ENCODE measurements at places on chromosomes 2 and 18.

DNA sequence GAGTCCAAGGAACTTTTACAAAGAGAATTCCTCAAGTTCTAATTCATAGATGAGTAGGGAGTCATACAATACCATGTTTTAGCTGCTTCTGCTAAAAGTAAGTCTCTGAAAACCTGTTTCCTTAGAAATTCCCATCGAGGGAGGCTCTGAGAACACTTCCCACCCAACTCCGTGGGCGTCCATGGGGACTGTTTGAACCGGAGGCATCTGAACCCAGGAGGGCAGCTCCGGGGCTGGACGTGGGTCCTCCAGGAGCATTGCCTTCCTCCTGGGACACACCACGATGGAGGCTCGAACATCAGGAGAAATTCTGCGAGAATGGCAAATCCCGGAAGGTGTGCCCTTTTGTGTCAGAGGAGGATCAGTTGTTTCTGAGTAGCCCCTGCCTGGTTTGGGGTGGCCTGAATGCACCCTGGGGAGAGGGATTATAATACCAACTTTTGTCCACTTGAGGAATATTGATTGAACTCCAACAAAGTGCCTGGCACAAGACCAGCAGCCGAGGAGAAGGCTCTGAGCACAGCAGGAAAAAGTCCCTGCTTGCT, 327.5 kb upstream of the SALL3 start:
- DNase-seq: no peak

DNA sequence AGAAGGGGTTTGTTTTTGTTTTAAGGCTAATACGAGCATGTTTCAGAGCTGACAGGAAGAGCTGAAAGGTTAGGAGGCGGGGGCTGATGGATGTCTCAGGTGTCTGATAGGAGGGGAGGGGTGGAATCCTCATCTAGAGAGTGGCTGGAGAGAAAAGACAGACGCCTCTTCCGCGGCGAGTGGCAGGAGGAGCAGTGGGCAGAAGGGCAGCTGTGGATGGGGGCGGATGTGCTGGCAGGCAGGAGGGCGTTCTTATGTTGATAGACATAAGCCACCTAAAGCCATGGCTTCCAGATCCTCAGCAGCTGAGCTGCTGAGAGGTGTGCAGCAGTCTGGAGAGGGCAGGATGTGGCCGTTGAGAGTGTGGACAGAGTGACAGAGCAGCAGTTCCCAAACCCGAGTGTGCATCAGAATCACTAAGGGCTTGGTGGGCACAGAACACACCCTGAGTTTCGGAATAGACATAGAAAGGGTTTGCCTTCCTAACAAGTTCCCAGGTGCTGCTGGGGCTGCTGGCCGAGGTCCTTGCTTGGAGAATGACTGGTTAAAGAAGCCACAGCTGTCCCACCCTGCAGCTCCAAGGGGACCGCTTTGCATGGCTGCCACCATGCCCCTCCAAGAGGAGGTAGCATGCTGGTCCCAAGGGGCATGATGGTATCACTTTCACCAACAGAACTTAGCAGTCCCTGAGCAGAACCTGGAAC, 3.0 kb upstream of the ITM2C start:
- no peak for DNase-seq

GRCh38 chr2:17059458-17059857, 393.8 kb upstream of the CYRIA start:
- DNase-seq: no peak

DNA sequence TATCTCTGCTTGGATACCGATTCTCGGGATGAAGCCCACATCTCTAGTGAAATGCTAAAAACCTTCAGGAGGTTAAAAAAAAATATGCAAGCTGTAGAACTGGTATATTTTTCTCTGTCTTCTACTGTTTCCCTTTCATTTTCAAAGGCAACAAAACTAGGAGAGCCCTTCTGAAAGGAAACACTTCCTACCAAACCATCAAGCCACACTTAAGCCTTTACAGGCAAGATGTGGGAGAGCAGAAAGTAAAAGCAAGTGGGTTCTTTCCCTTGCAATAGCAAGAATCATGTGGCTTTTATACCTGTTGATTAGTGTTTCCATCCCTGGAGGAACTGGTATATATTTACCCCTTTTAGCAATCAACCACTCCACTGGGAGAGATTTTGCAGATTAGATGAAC, 147.9 kb upstream of the ACAA2 start:
- no peak for DNase-seq

DNA sequence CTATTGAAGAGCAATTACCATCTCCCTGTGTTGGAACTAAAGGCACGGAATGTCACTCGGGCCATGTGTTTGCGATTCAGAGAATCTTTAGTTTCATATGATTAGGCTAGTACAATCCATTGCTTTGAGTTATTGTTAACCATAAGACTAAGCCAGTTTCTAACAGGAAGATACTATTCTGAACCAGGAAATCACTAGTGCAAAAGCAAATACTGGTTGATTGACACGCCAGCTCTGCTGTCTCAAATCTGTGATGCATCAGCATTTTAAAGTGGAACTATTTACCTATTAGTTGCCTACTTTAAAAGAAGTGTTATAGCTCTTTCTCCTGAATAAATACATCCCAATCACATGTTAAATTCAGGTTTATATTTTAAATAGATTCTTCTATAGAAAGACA, 61.9 kb downstream of the AFTPH start:
- no peak for DNase-seq

- no peak for DNase-seq
Measured at GRCh38 chr18:35099911-35100310, 58.7 kb downstream of the MAPRE2 start.

- DNase-seq: no peak
Measured at GRCh38 chr2:36069074-36069473, 286.5 kb upstream of the CRIM1 start.

DNA sequence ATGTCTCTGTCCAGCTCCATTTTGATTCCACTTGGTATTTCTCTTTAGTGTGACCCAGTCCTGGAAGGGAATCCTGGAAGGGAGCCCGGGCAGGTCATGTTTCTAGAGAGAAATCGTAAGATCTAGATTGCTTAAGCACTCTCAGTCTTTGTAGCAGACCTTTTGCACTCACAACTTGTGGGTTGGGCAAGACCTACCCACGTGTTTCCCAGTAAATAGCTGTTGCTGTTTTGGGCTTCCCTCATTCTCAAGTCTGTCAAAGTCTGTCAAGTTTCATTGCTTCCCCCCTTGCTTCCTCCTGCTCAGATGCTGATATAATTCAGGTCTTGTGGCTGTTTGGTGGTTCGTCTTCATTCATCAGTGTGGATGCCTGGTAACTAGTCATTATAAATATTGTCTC, 17.4 kb upstream of the NEMP2 start:
- DNase-seq: no peak

GRCh38 chr2:7952046-7952745, 729.7 kb upstream of the ID2 start:
- DNase-seq: no peak

GRCh38 chr2:64784168-64785061, 130.7 kb upstream of the SERTAD2 start:
- no peak for DNase-seq

- DNase-seq: no peak
Measured at GRCh38 chr2:229971298-229971790, 49.0 kb downstream of the FBXO36 start.

DNA sequence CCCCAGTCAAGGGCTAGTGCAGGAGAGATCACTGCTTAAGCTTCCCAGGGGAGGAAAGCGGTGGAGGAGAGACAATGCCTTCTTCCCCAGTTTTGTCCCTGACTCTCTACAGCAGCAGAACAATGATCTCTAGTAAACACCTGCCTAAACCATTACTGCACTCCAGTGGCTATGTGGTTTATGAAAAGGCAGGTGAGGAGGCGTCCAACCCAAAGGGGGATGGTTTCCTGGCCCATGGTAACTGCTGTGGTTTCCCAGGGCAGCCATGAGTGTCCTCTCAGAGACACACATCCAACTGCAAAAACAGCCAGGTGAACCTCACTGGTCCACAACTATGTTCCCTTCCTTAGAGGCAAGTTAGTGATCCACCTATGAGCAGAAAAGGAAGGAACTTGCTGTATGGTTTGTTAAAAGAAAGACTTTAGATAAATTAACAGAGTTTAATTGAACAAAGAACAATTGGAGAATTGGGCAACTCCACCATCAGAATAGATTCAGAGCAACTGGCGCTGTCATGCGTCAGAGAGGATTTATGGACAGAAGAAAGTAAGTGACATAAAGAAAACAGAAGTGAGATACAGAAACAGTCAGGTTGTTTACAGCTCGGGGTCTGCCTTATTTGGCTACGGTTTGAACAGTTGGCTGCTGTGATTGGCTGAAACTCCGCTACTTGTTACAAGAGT, 4.8 kb upstream of the TTC39C start:
- DNase-seq: no peak

- no peak for DNase-seq
Measured at GRCh38 chr2:176123411-176124109, 1.0 kb downstream of the HOXD9 start.

DNA sequence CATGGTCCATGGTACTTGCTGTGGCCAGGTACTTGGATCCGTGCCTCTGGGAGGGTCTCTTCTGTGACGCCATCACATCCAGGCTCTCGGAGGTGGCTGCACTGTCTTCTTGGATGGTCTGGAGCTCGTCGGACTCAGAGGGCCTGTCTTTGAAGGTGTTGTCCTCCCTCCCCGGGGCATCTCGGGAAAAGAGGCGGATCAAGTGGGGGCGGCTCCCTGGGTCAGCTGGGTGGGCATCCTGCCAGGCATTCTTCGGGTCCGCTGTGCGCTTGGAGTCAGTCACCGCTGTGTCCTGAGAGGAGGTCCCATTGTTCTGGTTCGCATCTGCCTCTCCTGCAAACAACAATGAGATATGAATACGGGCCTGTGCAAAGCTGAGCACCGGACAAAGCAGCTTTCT, 115.6 kb downstream of the MBP start:
- DNase-seq: no peak

DNA sequence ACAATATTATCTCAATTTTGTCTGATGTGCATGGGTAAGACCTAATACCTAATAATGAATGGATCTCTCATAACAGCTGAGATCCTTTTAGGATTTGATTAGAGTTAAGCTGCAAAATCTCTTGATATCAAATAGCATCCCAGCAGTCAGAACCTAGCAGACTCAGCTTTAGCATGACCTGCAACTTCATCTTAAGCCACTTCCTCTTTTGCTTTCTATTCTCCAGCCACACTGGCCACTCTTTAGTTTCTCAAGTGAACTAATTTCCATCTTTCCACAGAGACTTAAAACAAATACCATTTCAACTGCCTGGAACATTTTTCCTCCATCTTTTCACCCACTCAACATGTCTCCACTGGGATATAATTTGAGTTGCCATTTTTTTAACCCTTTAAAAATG, 1251.6 kb upstream of the ZEB2 start:
- DNase-seq: no peak

DNA sequence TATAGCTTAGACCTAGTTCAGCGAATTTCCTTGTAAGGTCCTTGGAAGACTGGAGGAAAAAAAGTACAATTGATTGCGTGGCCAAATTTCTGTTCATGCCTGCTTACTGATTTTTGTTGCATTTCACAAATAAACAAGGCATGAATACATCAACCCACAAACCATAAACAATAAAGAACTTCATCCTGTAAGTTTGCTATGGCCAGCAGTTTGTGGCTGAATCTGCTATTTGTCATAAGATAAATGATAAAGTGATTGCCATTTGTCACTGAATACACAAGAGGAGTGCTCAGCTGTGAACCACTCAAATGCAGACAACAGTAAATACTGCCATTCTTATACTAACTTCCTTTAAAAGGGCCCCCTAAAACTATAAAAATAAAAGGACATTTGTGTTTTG, 259.5 kb downstream of the CCDC178 start:
- no peak for DNase-seq

- no peak for DNase-seq
Measured at GRCh38 chr2:230864122-230864604, 579 bp upstream of the ITM2C start.

- DNase-seq: no peak
Measured at GRCh38 chr2:100813527-100813926, 6.4 kb upstream of the NPAS2 start.

GRCh38 chr18:64972545-64972944, 778.3 kb upstream of the CDH7 start:
- DNase-seq: no peak

- DNase-seq: no peak
Measured at GRCh38 chr18:42069036-42069435, 114.0 kb downstream of the PIK3C3 start.

GRCh38 chr2:54866179-54866578, 142.7 kb downstream of the EML6 start:
- no peak for DNase-seq

DNA sequence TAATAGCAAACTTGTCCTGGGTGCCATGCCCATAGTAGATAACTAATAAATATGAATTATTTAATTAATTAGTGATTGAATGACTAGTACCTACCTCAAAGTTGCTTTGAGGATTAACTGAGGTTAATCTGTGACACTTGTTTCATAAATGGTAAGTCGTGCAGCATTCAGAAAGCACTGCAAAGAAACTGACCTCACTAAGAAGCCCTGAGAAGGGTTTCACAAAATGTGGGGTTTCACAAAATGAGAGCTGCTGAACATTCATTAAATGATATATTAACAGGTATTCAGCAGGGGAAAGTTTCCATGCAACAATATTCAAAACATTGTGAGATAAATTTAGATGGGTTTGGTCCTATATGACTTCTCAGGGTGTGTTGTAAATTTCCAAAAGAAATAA, 236.2 kb downstream of the OSR1 start:
- no peak for DNase-seq

DNA sequence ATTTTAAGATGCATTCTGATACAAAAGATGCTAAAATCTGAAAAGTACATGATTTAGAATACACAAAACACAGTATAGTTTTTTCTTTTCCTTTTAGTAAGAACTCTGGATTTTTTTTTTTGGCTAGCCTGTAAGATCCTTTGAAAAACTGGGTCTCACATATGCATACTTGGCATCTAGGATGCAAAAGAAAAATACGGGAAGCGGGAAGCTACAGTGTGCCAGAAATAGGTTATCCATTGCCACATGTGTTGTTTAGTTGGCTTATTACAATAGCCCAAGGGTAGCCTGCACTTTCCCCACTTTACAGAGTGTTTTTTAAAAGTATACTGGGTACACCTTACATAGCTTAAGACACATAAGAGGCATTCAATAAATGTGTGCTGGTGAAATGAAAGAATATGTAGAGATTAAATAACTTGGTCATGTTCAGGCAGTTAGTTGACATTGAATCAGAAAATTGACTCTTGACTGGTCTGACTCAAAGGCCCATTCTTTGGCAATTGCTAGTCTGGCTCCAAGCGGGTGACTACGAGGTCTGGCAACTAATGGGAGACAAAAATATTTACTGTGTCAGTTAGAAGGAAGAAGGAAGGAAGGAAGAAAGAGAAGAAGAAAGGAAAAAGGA, 286.8 kb upstream of the TRIB2 start:
- no peak for DNase-seq

GRCh38 chr2:45180033-45180746, 170.9 kb upstream of the SIX2 start:
- no peak for DNase-seq

- no peak for DNase-seq
Measured at GRCh38 chr2:102062802-102063201, 71.0 kb downstream of the IL1R2 start.

- DNase-seq: no peak
Measured at GRCh38 chr2:144694456-144694855, 174.5 kb upstream of the ZEB2 start.

GRCh38 chr2:134124047-134124753, 129.7 kb upstream of the MGAT5 start:
- no peak for DNase-seq

- no peak for DNase-seq
Measured at GRCh38 chr2:69559442-69560146, 83.9 kb downstream of the AAK1 start.

GRCh38 chr2:162477011-162477410, 133.1 kb downstream of the GCA start:
- DNase-seq: no peak
